A549 (cell line): ENCODE measurements at places on chromosomes 3 and 15. TPM values are rescaled to one million over a fixed set of nuclear protein-coding genes. Genes with fewer than 3 reads are reported as not detected.

Gene SCAANT1
- not detected in 3 replicates for polyA plus RNA-seq

Gene PP2D1
- polyA plus RNA-seq: not detected in 3 replicates

Gene CLDN18
- not detected in 3 replicates for polyA plus RNA-seq

Gene GUCA1C
- polyA plus RNA-seq: not detected in 3 replicates

Gene KATNBL1
- polyA plus RNA-seq: 35.2 to 40.1 TPM (median 40.0 TPM) in 3 replicates

Gene GPR160
- polyA plus RNA-seq: 2.0 TPM in 3 replicates

Gene C3orf49
- not detected in 3 replicates for polyA plus RNA-seq

Gene GTF2E1
- polyA plus RNA-seq: 16.4 to 19.7 TPM (median 18.6 TPM) in 3 replicates

Gene IDH2
- 29.9 to 32.8 TPM (median 32.2 TPM) in 3 replicates for polyA plus RNA-seq

Gene CCRL2
- not detected in 3 replicates for polyA plus RNA-seq

Gene ADAMTS9
- polyA plus RNA-seq: 0.68 to 1.1 TPM (median 0.69 TPM) in 3 replicates

Gene ANKUB1
- polyA plus RNA-seq: not detected in 3 replicates

Gene LMLN
- 2.2 to 2.4 TPM (median 2.2 TPM) in 3 replicates for polyA plus RNA-seq

Gene CADPS
- not detected in 3 replicates for polyA plus RNA-seq

Gene RLBP1
- polyA plus RNA-seq: not detected in 3 replicates

Gene COX5A
- polyA plus RNA-seq: 478 to 481 TPM (median 481 TPM) in 3 replicates

Gene LRRIQ4
- not detected in 3 replicates for polyA plus RNA-seq

Gene HGD
- 35.1 to 48.8 TPM (median 46.1 TPM) in 3 replicates for polyA plus RNA-seq

Gene ZIC1
- polyA plus RNA-seq: 0.07 TPM in 1 of 3 replicates, not detected in the others

Gene SORD
- 34.8 to 40.6 TPM (median 37.6 TPM) in 3 replicates for polyA plus RNA-seq

Gene FBXW12
- not detected in 3 replicates for polyA plus RNA-seq

Gene SAMD7
- polyA plus RNA-seq: not detected in 3 replicates

Gene TMF1
- polyA plus RNA-seq: 13.7 to 16.1 TPM (median 15.3 TPM) in 3 replicates

Gene ARRDC4
- 0.15 to 0.20 TPM (median 0.19 TPM) in 3 replicates for polyA plus RNA-seq

Gene SUCNR1
- 0.16 to 0.28 TPM (median 0.27 TPM) in 3 replicates for polyA plus RNA-seq

Gene RTP1
- polyA plus RNA-seq: not detected in 3 replicates

Gene FOXL2NB
- polyA plus RNA-seq: 2.6 to 3.5 TPM (median 3.2 TPM) in 3 replicates

Gene PIF1
- 24.9 to 25.4 TPM (median 25.3 TPM) in 3 replicates for polyA plus RNA-seq

Gene GXYLT2
- 1.9 to 2.3 TPM (median 2.0 TPM) in 3 replicates for polyA plus RNA-seq

Gene GP9
- polyA plus RNA-seq: not detected in 3 replicates

Gene TADA3
- 44.3 to 53.6 TPM (median 50.3 TPM) in 3 replicates for polyA plus RNA-seq

Gene SLC12A8
- polyA plus RNA-seq: 3.4 to 5.0 TPM (median 4.2 TPM) in 3 replicates

Gene PYGO1
- polyA plus RNA-seq: 6.1 to 6.6 TPM (median 6.3 TPM) in 3 replicates

Gene SLC9C1
- polyA plus RNA-seq: not detected in 3 replicates

Gene SLC15A2
- 0.09 to 0.42 TPM (median 0.18 TPM) in 3 replicates for polyA plus RNA-seq

Gene SLC28A2
- polyA plus RNA-seq: not detected in 3 replicates

Gene CGNL1
- 1.4 to 1.8 TPM (median 1.6 TPM) in 3 replicates for polyA plus RNA-seq

Gene GOLGA6D
- 0.04 to 0.05 TPM in 2 of 3 replicates, not detected in the other for polyA plus RNA-seq

Gene DUOXA2
- not detected in 3 replicates for polyA plus RNA-seq

Gene CCDC191
- polyA plus RNA-seq: 2.3 to 3.0 TPM (median 2.5 TPM) in 3 replicates

Gene LRRC31
- 0.04 TPM in 2 of 3 replicates, not detected in the other for polyA plus RNA-seq

Gene UTS2B
- not detected in 3 replicates for polyA plus RNA-seq

Gene GNAT1
- not detected in 3 replicates for polyA plus RNA-seq

Gene LRRC34
- polyA plus RNA-seq: not detected in 3 replicates

Gene MAGI1
- 4.0 to 5.1 TPM (median 4.7 TPM) in 3 replicates for polyA plus RNA-seq

Gene IL20RB
- polyA plus RNA-seq: 1.0 to 1.6 TPM (median 1.1 TPM) in 3 replicates

Gene CACNA2D2
- 0.41 to 0.75 TPM (median 0.55 TPM) in 3 replicates for polyA plus RNA-seq

Gene DUOX2
- polyA plus RNA-seq: 0.03 to 0.07 TPM (median 0.05 TPM) in 3 replicates

Gene MED12L
- polyA plus RNA-seq: 0.32 to 0.40 TPM (median 0.37 TPM) in 3 replicates
